ENCODE measurements at places on chromosomes 5 and 9. TPM values are rescaled to one million over a fixed set of nuclear protein-coding genes. Genes with fewer than 3 reads are reported as not detected.
A peak's percentile ranks its signal among the peaks of the same experiment; 100 is the strongest.

The RNF183 gene
- 0.17 TPM for total RNA-seq

The FGD3 gene
- total RNA-seq = 1.7 TPM

The IL5 gene
- total RNA-seq = not detected

The FAM53C gene
- total RNA-seq = 51.3 TPM

The TRAF1 gene
- total RNA-seq = 2.9 TPM

The C9orf40 gene
- total RNA-seq = 14.1 TPM

GRCh38 chr5:102853680-102854079 lies 98.6 kb downstream of the PAM start:
- no peak for DNase-seq

DNA sequence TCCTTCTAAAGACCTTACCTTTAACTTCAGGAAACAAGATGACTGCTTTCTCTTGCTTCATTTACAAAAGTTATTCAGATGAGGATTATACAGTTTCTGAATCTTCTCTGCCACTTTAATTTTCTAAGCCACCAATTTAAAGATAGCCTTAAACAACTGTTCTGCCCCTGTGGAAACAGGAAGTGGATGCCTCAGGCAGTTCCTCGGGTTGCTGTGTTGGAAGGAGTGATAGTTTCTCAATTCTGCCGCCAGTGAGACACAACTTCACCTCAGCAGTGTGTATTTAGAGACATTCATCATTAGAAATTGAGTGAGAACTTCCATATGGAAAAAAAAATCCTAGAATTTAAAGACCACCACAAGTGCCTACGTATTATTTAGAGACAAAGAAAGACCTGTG lies 475.1 kb upstream of the WWC1 start:
- DNase-seq = no peak

DNA sequence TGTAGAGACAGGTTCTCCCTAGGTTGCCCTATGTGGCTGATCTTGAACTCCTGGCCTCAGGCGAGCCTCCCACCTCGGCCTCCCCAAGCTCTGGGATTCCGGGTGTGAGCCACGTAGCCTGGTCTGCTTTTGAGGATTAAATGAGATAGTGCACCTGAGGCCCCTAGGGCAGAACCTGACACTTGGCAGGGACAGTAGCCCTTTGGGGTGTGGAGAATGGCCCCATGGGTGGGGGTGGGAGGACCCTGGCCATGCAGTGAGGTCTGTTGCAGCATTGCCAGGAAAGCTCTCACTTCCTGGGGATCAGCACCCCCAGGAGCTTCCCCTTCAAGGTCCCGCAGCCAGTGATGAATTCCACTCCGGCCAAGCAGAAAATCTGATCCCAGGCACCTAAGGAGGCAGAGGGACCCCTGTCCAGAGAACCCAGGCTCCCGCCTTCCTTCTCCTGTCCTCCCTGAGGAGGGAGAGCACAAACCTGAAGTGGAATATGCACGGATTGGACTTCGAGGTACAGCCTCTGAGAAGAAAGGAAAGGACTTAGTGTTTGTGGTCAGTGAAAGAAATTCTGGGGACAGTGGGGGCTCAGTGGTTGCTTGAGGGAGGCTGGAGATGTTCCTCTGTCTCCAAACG lies 73.9 kb upstream of the UNC5A start:
- DNase-seq = peak; percentile 4

GRCh38 chr9:113409481-113409880 lies 994 bp downstream of the POLE3 start:
- no peak for DNase-seq

DNA sequence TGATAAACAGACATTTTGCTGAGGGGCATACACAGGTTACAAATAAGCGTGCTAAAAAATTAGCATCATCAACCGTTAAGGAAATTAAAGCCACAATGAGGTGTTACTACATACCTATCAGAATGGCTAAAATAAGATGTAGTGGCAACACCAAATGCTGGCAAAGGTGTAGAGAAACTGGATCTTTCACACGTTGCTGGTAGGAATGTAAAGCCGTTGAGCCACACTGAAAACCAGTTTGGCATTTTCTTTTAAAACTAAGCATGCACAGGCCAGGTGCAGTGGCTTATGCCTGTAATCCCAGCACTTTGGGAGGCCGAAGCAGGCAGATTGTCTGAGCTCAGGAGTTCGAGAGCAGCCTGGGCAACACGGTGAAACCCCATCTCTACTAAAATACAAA lies 67.0 kb upstream of the SYK start:
- no peak for DNase-seq

- no peak for DNase-seq
Measured at GRCh38 chr5:143680672-143681259, 131.2 kb upstream of the HMHB1 start.

Measured in WTC11 (cell line).